ENCODE measurements at places on chromosomes 6 and 20.

- no peak for DNase-seq
These were observed 55.8 kb upstream of the SCML4 start for GRCh38 chr6:107879941-107880340.

DNA sequence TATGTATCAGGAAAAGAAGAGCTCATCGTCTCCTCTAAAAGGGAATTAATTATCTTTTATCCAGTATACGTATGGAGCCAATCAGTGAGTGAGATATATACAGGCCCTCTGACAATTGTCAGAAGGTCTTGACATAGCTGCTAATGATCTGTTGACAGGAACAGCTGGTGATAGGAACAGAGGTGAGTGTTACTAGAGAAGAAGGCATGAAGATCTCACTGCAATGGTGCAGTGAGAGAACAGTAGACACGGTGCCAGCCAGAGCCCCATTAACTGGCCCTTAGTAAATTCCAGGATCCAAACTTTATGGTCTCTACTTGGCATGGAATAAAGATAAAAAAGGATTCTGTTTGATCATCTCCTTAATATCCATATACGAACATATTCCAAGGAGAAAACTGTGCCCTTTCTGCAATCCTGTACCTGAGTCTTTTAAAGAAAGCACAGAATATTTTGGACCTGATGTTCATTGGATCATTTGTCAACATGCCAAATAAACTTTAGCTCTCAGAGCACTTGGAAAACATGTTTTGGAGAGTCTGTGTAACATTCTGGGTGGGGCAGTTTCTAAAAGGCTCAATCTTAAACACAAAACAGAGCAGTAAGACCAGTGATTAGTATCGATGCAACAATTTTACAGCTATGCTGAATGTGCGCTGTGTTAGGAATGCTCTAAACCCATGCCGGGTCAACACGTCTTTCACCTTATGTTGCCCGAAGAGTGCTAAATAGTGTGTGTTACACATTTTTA, 135.8 kb upstream of the CITED2 start:
- DNase-seq: peak; percentile 30

GRCh38 chr6:93974332-93974731, 555.0 kb upstream of the EPHA7 start:
- DNase-seq: no peak

- no peak for DNase-seq
These were observed 685.4 kb downstream of the TENT5A start for GRCh38 chr6:81067057-81067456.

- DNase-seq: no peak
These were observed 37.6 kb downstream of the NCR2 start for GRCh38 chr6:41372832-41373626.

DNA sequence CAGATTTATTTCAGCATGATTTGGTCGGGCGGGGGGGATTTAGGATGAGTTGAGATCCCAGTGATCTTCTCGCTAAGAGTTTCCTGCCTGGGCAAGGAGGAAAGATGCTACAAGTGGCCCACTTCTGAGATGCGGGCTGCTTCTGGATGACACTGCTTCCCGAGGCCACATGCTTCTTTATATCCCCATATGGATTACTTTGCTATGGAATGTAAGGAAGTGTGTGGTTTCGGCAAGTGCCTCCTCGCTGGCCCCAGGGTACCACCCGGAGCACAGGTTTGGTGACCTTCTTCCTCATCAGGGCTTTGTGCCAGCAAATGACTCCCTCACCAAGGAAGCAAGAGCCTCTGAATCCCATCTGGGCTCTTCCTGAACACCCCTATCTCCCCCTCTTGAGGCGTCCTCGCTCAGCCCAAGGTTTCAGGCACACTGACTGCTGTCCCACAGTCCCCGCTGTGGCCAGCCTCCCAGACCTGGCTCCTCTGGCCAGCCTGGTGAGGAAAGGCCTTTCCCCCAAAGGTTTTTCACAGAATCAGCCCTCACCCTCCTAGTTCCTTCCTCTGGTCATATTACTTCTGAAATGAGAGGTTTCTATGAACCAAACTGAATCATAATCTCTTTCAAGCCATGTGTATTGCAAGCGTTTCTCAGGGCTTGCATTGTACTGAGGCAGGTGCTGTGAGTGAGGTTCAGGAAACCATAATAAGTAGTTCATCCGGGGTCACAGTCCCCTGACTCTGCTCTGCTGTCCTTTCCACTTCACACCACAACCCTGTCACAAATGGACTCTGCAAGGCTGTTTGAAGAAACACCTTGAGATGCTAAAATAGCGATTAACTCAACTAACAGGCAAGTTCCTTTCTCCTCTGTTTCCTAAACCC, 41.7 kb upstream of the IL17A start:
- no peak for DNase-seq

- peak; percentile 41 for DNase-seq
These were observed 272.9 kb upstream of the FERMT1 start for GRCh38 chr20:6395695-6396094.

GRCh38 chr6:16510245-16510644, 251.0 kb downstream of the ATXN1 start:
- DNase-seq: no peak

DNA sequence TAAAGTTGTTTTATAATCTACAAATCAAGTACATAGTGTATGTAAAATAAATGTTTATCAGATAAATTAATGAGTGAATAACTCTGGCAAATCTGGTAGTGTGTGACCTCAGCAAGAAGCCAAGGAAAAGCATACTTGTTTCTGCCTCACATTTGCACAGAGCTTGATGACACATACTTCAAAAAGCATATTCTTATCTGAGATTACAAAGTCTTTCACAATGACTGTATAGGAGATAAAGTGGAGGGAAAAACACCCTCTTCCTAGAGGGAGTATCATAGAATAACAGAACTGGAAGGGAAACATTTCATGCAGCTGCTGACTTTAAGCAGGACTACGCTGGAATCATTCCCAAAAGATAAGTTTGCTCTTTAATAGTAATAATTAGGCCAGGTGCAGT, 28.1 kb upstream of the AKAP7 start:
- peak; percentile 25 for DNase-seq

- DNase-seq: peak; percentile 74
These were observed 108.5 kb upstream of the PRND start for GRCh38 chr20:4613184-4613583.

DNA sequence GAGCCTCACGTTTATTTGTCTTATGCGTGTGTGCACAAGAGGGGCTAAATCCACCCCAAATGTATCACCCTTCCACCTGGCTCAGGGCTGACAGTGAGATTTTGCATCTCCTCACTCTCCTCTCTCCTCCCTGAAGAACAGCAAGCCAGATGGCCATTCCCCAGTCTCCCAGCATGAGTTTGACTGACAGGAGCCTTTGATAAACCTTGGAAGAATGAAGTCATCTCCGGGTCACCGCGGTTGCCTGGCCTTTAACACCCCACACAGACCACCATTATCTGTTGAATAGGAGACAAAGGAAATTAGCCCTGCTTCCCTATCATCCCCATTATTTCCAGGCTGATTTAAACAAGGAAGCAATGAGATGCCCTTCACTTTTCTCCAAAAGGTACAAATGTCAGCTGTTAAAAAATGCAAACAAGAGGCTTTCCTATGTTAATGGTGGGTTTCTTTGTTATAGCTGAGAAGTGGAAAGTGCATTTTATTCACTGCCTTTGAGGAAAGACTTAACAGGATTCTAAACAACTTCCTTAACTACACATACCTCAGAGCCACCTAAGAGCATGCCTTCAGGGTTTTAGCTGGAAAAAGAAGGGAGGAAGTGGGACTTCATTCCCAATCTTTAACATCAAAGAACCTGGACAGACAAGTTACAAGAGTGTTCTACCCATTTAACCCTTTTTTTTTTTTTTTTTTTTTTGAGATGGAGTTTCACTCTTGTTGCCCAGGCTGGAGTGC, 524.8 kb upstream of the ID4 start:
- no peak for DNase-seq

DNA sequence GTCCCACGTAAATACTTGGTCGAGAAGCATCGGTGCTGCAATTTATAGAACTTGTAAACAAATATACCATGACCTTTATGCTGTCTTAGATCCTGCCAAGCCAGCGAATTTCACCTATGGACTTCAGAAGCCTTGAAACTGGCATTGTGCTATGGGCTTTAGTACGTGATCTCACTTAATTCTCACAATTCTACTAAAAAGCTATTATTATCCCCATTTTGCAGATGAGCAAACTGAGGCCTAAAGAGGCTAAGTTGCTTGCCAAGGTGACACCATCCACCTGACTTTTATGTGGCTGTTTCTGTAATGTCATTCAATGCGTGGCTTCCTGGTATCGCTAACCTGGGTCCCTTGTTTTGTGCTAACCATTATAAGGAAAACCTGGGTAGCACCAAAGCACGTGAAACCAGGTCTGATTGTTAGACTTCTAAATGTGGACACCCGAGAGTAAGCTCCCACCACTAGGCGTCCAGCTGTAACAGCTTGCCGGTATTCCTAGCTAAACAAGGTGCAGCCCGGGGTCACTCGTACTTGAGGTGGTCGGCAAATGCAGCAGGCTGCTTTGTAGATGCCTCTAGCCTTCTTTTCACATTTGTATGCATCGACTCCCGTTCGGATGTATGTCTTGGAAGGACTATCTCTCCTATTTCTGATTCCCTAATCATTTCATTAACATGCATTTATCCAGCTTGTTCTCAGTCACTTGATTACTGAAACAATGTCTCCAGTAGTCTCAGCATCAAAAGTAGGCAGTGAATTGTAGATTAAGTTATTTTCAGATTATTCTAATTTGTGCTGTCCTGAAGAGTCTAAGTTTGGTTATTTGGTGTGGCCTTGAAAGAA, 1.1 kb downstream of the SYNJ2 start:
- DNase-seq: no peak

DNA sequence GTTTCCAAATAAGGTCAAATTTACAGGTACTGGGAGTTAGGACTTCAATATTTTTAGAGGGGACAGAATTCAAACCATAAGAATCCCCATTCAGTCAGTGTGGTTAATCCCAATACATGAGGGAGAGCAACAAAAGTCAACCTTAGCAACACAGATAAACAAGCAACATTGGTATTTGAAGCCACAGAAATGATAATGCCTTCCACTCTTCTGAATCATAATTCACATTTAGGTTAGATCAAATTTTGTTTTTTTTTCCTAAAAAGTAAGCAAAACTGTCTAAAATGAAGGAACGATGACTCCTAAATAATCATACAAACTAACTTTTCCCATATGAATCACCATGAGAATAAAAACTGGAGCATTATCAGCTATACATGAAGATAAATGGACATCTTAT, 246.0 kb upstream of the TENT5A start:
- DNase-seq: no peak

- peak; percentile 90 for DNase-seq
These were observed 88.6 kb downstream of the PDE10A start for GRCh38 chr6:165574220-165575157.

GRCh38 chr6:54151861-54152260, 40.6 kb downstream of the MLIP start:
- no peak for DNase-seq

DNA sequence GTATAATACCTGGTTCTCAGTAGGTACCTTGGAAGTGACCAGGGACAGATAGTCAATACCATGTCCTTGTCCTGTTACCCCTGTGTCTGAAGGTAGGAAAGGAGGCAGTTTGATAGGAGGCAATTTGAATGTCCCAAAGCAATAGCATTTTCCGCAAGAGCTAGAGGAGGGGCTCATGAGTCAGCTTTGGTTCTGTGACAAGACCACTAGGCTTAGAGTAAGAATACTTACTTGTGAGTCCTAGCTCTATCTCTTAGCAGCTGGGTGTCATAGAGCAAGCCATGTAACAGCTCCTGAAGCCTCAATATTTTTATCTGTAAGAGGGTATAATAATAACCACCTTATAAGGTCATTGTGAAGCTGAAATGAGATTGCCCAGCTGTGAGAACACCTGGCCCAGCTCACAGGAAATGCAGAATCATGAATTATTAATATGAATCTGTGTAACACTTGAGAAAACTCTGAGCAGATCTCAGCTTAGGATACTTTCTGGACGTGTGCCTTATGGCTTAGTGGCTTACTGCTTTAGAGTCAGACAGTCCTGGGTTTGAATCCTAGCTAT, 58.6 kb downstream of the DAAM2 start:
- DNase-seq: no peak

- peak; percentile 49 for DNase-seq
These were observed 88.0 kb downstream of the SYCP2 start for GRCh38 chr20:59845472-59845871.

GRCh38 chr20:10466855-10467254, 31.8 kb downstream of the SLX4IP start:
- DNase-seq: no peak
